Fibroblast of skin of abdomen (primary cell): ENCODE measurements at places on chromosomes 6 and 20.
A peak's percentile ranks its signal among the peaks of the same experiment; 100 is the strongest.

DNA sequence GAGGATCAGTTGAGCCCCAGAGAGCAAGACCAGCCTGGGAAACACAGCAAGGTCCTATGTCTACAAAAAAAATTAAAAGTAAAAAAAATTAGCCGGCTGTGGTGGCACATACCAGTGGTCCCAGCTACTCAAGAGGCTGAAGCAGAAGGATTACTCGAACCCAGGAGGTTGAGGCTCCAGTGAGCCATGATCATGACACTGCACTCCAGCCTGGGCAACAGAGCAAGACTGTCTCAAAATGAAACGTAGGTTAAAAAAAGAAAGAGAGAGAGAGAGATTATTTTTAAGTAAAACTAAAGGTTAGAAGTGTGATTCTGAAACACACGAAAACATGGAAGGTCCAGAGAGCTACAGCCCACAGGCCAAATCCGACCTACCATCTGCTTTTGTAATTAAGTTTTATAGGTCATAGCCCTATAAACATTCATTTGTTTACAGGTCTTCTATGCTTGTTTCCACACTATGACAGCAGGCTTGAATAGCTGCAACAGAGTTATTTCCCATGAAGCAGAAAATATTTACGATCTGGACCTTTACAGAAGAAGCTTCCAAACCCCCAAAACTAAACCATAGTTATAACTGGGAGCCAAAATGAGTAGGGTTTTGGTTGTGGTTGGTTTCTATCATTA is 279.7 kb downstream of the GMDS start:
- DNase-seq, result no peak

- peak; percentile 33 for DNase-seq
These were observed 19.1 kb upstream of the CHMP4B start for GRCh38 chr20:33791959-33792597.

- DNase-seq, result no peak
These were observed 21.9 kb downstream of the UST start for GRCh38 chr6:148768646-148769270.

DNA sequence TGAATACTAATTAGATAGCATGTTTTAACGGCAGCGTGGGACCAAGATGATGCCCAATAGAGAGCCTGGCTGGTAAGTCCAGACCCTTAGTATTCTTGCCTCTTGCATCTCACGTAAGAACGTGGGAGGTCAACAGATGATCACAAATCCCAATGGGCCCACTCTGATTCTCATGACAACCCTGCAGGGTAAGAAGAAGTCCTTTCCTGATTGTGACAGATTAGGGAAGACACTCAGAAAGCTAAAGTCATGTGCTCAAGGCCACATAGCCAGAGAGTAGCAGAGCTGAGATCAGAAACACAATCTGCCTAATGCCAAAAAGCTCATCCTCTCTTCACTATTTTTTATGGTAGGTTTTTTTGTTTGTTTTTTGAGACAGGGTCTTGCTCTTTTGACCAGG is 103.8 kb downstream of the RALGAPA2 start:
- no peak for DNase-seq

DNA sequence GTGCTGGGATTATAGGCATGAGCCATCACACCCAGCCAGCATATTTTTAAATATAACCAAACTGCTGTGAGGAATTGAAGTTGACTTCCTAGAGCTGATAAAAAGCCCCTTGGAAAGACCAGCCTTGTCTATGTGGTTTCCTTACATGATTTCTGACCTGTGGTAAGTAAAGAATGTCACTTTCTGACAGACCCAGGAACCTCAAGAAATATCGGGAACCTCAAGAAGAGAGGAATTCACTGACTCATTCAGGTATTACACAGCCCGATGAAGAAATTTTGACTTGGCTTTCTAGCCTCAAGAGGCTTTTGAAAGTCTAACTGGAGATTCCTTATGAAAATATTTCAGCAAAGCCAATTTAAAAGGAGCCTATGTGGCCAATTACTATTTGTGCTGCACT is 71.8 kb downstream of the FOXF2 start:
- peak; percentile 91 for DNase-seq

- DNase-seq, result no peak
These were observed 15.8 kb downstream of the MAN1A1 start for GRCh38 chr6:119333707-119334295.

DNA sequence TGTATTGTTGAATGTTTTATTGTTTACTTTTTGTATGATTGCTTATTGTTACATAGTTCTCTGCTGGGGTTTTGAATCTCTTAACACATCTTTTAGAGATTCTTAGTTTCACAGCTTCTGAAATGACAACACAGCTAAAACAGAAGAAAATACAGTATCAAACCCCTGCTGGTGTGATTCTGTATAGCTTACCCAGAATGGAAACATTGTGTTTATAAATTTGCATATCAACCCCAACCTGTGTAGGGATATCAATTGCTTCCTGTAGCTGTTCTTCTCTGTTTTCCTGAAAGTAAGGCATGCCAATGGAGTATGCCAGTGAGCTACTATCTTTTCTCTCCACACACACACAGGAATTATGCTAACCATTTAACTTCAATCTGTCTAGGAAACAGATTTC is 64.3 kb upstream of the ID4 start:
- DNase-seq, result no peak

DNA sequence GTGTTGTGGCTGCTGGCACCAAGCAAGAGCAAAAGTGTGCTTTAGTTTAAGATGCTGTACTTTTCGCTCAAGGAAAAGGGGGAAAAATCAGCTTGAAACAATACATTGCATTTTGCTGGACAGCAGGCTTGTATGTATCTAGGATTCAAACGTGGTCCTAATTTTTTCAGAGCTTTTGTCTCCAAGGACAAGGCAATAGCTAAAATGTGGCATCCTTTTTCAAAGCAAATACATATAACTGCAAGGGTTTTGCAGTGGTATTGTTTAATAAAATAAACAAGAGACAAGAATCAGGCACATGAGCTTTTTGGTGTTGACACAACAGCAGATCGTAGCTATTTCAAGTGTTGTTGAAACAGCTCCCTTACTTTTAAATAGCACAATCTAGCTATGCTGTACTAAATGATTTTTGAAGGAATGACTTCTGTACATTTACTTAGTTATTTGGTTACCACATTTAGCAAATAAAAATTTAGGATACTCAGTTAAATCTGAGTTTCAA is 137.0 kb upstream of the HEY2 start:
- DNase-seq, result no peak

DNA sequence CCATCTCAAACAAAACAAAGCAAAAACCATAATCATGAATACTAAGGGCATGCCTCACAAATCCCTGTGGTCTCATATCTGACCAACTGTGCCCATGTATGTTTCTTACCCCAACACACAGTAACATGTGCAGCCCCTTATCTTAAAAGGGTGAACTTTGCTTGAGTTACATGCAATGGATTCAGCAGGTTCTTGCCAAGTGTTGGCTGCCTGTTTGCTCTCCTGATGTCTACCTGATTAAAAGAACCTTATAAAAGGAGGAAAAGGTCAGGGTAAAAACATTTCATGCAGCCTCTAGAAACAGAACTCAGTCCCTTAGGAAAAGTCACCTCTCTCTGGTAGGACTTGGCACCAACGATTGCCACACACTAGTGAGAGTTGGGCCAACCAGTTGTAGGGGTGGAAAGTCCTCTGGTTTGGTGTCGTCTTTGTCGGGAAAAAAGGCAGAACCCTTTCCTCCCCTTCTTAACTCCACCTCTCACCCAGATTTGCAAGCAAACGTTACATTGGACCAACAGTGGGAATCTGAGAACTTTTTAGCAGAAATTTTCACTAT is 14.0 kb upstream of the LRRN4 start:
- DNase-seq, result no peak

DNA sequence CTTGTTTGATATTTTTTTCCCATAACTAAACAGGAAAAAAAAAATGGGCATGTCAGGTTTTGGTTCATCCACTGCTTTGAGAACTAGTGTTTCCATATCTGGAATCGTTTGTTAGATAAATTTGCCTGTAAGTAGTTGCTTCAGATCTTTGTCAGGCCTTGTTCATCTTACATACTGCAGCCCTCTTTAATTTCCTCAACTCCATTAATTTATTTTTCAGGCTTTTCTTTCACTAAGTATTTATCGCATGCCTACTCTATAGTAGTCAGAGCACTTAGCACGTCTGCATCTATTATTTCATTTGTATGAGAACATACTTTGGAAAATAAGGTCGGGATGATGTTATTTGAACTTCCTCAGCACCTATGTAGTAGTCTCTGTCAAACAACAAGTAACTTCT is 80.9 kb downstream of the CAP2 start:
- DNase-seq, result no peak

DNA sequence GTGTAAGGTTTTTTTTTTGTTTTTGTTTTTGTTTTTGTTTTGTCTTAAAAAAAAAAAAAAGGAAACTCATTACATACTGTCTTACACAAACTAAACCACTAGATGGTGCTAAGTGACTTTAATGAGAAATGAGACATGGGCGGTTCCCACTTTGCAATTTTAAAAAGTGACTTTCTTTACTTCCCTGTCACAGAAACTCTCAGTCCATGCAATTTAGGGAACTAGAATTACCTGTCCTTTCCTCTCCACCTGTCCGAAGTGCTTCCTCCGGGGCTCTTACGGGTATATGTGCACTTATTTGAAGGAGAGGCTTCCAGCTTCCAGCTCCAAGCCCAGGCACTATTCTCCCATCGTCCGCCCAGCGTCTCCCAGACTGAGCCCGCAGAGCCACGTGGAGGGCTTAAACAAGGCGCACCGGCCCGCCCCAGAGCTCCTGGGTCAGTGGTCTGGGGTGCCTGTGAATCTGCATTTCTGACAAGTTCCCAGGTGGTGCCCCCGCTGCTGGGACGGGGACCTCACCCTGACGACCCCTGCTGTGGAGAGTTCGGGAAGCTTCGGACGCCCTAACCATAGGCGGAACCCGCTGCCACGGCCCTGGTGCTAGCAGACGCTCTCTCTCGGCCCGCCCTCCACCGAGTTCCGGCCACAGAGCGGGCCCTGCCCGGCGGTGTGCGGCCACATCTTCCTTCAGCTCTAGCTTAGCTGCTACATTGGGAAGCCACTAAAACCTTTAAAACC is 26.1 kb downstream of the BFSP1 start:
- DNase-seq, result peak; percentile 57

DNA sequence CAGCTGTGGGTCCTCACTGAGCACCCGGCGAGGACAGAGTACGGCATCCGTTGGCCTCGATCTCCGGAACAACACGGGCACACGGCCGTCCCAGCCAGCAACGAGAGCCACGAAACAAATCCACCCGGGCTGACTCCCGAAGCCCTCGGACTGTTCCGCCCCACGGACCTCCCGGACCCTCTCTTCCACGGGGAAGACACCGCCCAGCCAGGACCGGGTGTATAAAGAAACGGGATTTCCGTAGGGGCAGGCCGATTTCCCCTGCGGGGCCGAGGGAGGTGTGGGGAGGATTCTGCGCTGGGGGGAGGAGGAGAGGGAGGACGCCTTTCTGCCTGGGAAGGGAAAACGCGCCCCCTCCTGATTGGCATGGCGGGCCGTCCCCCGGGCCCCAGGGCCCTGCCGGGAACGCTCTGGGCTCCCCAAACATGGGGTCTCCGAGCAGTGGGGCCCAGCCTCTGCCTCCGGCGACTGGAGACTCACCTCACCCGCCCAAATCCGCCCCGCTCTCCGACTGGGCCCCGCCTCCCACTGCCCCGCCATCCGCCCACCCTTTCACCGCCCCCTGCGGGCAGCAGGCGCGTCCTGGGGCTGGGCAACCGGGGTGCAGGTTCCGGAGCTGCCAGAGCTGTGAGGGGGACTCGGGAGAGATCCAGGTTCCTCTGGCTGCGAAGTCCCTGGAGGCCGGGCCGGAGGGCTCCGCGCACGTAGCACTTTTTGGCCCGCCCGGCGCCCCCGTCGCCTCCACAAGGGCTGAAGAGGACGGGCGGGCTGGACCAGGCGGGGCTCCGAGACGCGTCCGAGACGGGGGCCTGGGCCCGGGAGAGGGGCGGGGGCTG is 679 bp upstream of the PPDPF start:
- peak; percentile 57 for DNase-seq

- no peak for DNase-seq
These were observed 15.1 kb upstream of the TRIM39 start for GRCh38 chr6:30311671-30312070.

DNA sequence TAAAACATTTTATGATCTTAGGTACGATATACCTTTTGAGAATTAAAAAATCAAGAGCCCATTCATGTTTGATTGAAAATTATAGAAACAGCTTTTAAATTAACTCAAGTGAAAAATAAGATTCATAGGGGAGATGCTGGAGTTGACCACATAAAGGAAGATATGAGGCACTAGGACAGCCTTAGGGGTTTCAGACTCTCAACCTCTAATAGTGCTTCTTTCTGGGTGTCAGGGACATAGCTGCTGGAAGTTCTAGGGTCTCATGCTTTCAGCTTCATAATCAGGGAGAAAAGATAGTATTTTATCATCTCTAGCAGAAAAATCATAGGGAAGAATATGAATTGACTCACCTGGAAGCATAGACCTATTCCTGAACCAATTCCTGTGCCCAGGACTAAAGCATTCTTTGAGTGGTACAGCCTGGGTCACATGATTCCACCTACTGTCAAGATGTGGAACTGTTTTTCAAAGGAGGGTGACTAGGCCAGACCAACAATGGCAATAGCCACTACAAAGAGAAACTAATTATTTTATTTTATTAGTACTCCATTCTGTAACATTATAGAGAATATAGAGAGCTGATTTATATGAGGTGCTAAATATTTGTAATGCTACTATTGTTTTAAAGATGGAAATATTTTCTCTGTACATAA is 27.8 kb upstream of the CENPW start:
- no peak for DNase-seq

GRCh38 chr6:54813892-54814291 is 32.7 kb upstream of the FAM83B start:
- DNase-seq, result peak; percentile 77

DNA sequence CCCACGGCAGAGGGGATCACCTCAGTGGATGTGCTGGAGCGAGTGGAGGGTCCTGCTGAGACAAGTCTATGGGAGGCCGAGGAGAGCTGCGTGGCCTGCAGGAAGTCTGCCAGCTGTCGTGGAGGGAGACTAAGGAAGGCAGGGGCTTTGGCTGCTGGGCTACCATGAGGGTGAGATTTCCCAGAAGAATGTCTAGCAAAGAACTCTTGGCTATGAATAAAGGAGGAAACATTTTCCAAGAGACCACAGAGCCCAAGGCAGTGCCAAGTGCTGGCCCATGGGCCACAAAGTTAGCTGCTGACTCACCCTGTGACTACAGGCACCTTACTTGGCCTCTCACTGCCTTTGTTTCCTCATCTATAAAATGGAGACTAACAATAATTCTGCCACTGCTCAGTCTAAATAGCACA is 73.4 kb downstream of the PRDM1 start:
- DNase-seq, result peak; percentile 95

DNA sequence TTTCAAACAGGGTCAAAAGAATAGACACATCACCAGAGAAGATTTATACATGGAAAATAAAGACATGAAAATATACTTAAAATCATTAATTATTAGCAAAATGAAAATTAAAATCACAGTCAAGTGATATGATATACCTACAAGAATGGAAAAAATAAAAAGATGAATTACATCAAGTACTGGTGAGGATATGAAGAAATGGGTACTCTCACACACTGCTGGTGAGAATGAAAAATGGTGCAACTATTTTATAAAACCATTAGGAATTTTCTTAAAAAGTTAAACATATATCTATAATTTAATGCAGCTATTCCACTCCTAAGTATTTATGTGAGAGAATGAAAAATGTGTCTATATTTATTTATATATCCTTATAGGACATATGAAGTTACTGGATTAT is 136.3 kb upstream of the GRIK2 start:
- DNase-seq, result no peak

- DNase-seq, result peak; percentile 62
These were observed 676.9 kb downstream of the HACE1 start for GRCh38 chr6:104182811-104183210.

GRCh38 chr6:129713806-129714333 is 3.9 kb upstream of the ARHGAP18 start:
- DNase-seq, result no peak

- peak; percentile 59 for DNase-seq
These were observed 13.4 kb upstream of the CPNE5 start for GRCh38 chr6:36852481-36853147.
